ENCODE measurements at places on chromosomes 6 and 20.

DNA sequence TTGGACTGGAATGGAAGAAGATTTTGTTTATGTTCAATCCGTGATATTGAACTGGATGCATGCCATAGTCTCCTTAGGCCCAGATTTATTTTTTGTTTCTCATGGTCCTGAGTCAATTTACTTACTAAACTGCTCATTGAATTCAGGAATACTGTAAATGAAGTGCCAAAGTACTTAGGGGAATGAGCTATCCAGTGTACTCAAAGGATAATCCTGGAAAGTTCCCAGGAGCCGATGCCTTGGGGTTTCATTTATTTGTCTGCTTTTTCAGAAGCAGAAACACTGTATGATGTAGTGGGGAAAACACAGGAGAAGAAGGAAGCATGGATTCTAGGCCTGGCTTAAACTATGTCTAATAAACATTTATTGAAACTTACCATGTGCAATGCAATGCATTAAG lies 56.1 kb upstream of the THEMIS start:
- DNase-seq = no peak

GRCh38 chr6:123610779-123611178 lies 26.0 kb downstream of the TRDN start:
- no peak for DNase-seq

GRCh38 chr20:61024390-61024789 lies 227.7 kb upstream of the CDH4 start:
- no peak for DNase-seq

DNA sequence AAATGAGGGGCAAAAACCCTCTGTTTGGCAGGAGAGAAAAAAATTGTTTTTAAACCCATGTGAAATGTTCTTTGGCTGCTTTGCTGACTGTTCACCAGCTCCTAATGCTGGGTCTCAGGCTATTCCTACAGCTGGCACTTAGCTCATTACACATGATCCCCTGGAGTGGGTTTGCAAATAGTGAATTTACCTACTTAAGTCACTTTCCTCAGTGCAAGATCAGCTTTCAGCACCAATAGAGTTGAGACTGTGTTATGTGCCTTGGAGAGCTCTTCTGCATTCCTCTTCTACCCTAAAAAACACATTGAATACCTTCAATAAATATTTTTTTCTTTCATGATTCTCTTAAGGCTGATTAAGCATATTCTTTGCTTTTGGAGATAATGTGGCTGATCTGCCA lies 58.4 kb upstream of the PRDM1 start:
- DNase-seq = no peak

- no peak for DNase-seq
These were observed 170.2 kb downstream of the MTFR2 start for GRCh38 chr6:136079701-136080565.
